ENCODE measurements at places on chromosomes 12 and 14. TPM values are rescaled to one million over a fixed set of nuclear protein-coding genes. Genes with fewer than 3 reads are reported as not detected.
A peak's percentile ranks its signal among the peaks of the same experiment; 100 is the strongest.

DNA sequence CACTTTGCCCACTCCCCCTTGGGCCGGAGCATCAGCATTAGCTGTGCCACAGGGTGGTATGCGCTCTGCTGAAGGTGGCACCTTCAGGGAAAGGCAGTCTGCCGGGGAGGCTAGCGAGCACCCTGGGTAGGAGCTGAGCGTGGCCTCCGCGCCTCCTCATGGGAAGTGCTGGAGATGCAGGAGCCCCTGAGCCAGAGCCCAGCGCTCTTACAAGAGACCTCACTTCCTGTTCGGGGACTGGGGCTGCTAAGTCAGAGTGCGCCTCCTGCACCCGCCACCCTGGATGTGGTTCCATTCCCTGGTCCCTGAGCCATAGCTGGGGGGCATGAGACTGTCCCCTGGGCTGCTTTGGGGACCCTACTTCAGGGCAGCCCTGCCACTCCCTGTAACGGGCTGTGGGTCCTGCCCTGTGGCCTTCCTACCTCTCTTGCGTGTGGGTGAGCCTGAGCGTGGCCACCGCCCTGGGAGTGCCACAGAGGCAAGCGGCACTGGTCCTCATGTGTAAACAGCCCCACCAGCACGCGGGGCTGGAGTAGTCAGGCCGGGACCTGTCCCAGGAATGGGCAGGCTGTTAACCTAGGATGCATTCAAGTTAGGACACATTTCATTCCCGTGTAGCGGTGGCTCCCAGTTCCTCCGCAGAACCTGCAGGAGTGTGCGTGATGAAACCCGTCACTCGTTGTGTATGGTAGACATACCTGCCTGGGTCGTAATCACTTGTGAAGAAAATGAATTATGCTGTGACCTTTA is 19.4 kb downstream of the COA8 start:
- peaks cover 11% of the 10 kb centered on the region for H3K36me3 ChIP-seq
- no peaks in the 10 kb centered on the region for H3K27me3 ChIP-seq
- no peak for DNase-seq
- H3K4me3 ChIP-seq, result no peak overlapping the region
- no peaks in the 10 kb centered on the region for H3K4me1 ChIP-seq

DNA sequence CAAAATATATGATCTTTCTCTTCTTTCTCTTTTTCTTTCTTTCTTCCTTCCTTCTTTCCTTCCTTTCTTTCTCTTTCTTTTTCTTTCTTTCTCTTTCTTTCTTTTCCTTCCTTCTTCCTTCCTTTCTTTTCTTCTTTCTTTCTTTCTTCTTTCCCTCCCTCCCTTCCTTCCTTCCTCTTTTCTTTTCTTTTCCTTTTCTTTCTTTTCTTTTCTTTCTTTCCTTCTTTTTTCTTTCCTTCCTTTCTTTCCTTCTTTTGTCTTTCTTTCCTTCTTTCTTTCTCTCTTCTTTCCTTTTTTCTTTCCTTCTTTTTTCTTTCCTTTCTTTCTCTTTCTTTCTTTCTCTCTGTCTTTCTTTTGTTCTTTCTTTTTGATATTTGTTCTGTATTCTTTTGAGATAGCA is 1356.0 kb upstream of the SEL1L start:
- DNase-seq, result no peak
- H3K36me3 ChIP-seq, result no peaks in the 10 kb centered on the region
- no peaks in the 10 kb centered on the region for H3K4me1 ChIP-seq
- no peak overlapping the region for H3K4me3 ChIP-seq
- H3K27ac ChIP-seq, result no peak overlapping the region
- no peaks in the 10 kb centered on the region for H3K27me3 ChIP-seq

Gene CABP1
- 1.0 TPM for polyA plus RNA-seq

DNA sequence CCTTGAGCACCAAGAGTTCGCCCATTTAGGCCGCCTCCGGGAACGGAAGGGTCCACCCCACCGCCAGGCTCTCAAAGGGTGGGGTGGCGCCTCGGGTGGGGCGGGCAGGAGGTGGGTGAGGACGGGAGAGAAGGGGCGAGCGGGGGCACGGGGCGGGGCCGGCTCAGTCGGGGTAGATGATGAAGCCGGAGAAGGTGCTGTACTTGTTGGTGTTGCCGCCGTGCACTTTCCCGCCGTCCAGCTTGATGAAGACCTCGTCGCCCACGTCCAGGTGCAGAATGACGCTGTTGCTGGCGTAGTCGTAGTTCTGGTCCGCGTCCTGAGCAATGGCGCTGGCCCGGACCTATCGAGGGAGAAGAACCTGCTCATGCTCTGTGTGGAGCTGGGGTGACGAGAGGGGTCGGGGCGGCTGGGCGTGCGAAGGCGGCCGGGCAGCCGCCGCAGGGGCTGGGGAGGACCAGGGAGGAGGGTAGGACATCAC is 4.1 kb downstream of the C1QL4 start:
- peaks cover 21% of the 10 kb centered on the region for H3K4me1 ChIP-seq
- H3K4me3 ChIP-seq, result peak overlapping the region; percentile 15
- peaks cover 76% of the 10 kb centered on the region for H3K27me3 ChIP-seq
- DNase-seq, result no peak
- H3K27ac ChIP-seq, result no peak overlapping the region

GRCh38 chr14:56135001-56135400 is 16.8 kb downstream of the PELI2 start:
- peaks cover 32% of the 10 kb centered on the region for H3K4me1 ChIP-seq
- H3K27ac ChIP-seq, result no peak overlapping the region
- no peaks in the 10 kb centered on the region for H3K36me3 ChIP-seq

DNA sequence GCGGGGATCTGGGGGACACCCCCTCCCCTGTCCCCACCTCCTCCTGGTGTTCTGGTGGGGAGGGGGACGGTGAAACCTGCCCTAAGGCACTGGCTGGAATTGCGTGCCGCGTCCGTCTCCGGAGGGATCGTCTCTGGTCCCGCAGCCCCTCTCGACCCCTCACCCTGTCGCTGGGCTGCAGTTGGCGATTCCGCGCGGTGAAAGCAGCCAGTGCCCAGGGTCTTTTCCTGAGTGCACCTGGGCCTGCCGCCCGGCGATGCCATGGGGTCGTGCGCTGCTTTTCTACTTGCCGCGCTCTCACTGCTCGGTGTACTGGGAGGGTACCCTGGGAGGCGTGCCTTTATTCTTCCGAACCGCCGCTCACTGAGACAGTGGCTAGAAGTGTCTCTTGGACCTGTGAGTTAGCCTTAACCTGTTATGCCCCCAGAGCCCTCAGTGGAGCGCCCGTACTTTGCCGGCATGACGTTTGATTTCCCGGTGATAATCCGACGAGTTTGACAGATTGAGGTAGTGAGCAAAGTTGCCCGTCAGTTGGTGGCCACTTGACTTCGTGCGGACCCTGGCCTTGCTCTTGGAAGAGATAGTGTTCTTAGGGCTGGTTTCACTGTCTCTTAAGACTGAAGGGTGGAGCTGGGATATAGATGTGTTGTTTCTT is 788 bp downstream of the SFSWAP start:
- no peak for DNase-seq
- peaks cover 21% of the 10 kb centered on the region for H3K4me1 ChIP-seq
- H3K4me3 ChIP-seq, result peak overlapping the region; percentile 83
- no peaks in the 10 kb centered on the region for H3K27me3 ChIP-seq
- peaks cover 32% of the 10 kb centered on the region for H3K36me3 ChIP-seq

Gene ASCL1
- 15.3 TPM for polyA plus RNA-seq

- peak overlapping the region; percentile 28 for H3K4me3 ChIP-seq
- H3K36me3 ChIP-seq, result no peaks in the 10 kb centered on the region
- peaks cover 47% of the 10 kb centered on the region for H3K4me1 ChIP-seq
- H3K27ac ChIP-seq, result no peak overlapping the region
- H3K27me3 ChIP-seq, result peaks cover 67% of the 10 kb centered on the region
- no peak for DNase-seq
Measured at GRCh38 chr12:26122061-26122680, 2.7 kb downstream of the BHLHE41 start.

DNA sequence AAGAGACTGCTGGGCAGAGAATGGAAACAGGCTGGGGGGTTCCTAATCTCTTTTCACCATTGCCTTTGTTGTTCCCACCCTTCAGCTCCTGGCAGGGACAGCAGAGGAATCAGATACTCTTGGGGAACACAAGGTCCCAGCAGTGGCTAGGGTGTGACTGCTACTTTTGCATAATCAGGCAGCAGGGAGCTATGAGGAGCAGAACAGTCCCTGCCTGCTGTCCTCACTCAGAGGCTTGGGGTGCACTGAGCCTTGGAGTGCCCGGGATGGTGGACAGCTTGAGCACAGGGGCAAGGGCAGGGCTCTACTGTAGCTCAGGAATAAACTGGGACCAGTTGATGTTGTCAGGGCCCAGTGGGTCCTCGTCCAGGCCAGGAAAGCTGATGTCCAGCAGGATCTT is 1.5 kb upstream of the TEX52 start:
- H3K27ac ChIP-seq, result no peak overlapping the region
- no peaks in the 10 kb centered on the region for H3K4me1 ChIP-seq
- DNase-seq, result no peak
- no peaks in the 10 kb centered on the region for H3K27me3 ChIP-seq
- peaks cover 42% of the 10 kb centered on the region for H3K36me3 ChIP-seq
- no peak overlapping the region for H3K4me3 ChIP-seq

Gene TMEM119
- 4.0 TPM for polyA plus RNA-seq

Gene TAS2R9
- not detected for polyA plus RNA-seq

GRCh38 chr12:52679875-52680274 is 332 bp downstream of the KRT1 start:
- H3K27me3 ChIP-seq, result peaks cover 4% of the 10 kb centered on the region
- no peaks in the 10 kb centered on the region for H3K36me3 ChIP-seq
- H3K4me3 ChIP-seq, result no peak overlapping the region
- no peaks in the 10 kb centered on the region for H3K4me1 ChIP-seq
- no peak overlapping the region for H3K27ac ChIP-seq

- H3K4me1 ChIP-seq, result no peaks in the 10 kb centered on the region
- H3K4me3 ChIP-seq, result no peak overlapping the region
- H3K27ac ChIP-seq, result no peak overlapping the region
- no peaks in the 10 kb centered on the region for H3K27me3 ChIP-seq
- no peak for DNase-seq
Measured at GRCh38 chr14:94940263-94940993, 170.5 kb upstream of the GSC start.

Gene PIANP
- polyA plus RNA-seq, result 0.23 TPM

- DNase-seq, result no peak
- no peak overlapping the region for H3K27ac ChIP-seq
- H3K4me3 ChIP-seq, result no peak overlapping the region
- no peaks in the 10 kb centered on the region for H3K4me1 ChIP-seq
Measured at GRCh38 chr14:100584056-100585031, 2.9 kb downstream of the BEGAIN start.

Gene PDE3A
- 2.2 TPM for polyA plus RNA-seq

Gene KCNH3
- 3.3 TPM for polyA plus RNA-seq

Gene CMKLR1
- 4.5 TPM for polyA plus RNA-seq

Gene PPP1R3E
- polyA plus RNA-seq, result 43.1 TPM

DNA sequence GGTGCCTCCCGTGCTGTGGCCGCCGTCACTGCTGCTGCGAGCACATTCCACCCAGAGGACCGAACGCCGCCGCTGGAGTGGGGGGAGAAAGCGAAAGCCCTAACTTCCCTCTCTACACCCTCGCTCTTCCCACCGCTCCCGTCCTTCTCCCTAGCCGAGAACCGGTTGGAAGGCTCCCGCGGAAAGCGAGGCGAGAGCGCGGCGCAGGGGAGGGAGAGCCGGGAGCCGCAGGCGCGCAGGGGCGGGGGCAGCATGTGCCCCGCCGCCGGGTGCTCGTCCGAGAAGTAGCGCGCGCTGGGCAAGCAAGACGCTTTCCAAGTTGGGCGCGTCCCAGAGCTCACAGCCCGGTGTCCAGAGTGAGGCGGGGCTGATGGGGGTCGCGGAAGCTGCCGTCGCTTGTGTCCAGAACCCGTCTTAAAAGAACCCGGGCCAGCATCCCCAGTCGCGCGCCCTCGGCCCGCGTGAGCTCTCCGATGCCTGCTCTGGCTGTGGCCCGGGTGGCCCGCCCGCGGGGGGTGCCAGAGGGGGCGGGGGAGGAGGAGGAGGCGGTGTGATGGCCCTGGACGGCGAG is at the start of gene TRHDE:
TRHDE (plus strand) TSS at position 280 of the 571 bp plus-strand sequence; CDS start at position 554, 274 bp downstream.
- no peaks in the 10 kb centered on the region for H3K36me3 ChIP-seq
- H3K27ac ChIP-seq, result peak within 1 kb of the TSS; percentile 26
- peaks cover 57% of the 10 kb centered on the region for H3K27me3 ChIP-seq
- peak; percentile 2 for DNase-seq

- no peaks in the 10 kb centered on the region for H3K36me3 ChIP-seq
- no peaks in the 10 kb centered on the region for H3K27me3 ChIP-seq
- no peak overlapping the region for H3K4me3 ChIP-seq
- DNase-seq, result no peak
Measured at GRCh38 chr12:79765157-79765556, 74.4 kb upstream of the PAWR start.

GRCh38 chr12:52350021-52350620 is 17.2 kb downstream of the KRT85 start:
- H3K4me1 ChIP-seq, result peaks cover 6% of the 10 kb centered on the region
- no peak overlapping the region for H3K27ac ChIP-seq
- no peak overlapping the region for H3K4me3 ChIP-seq
- no peaks in the 10 kb centered on the region for H3K36me3 ChIP-seq
- DNase-seq, result no peak

- H3K27me3 ChIP-seq, result no peaks in the 10 kb centered on the region
- H3K4me1 ChIP-seq, result no peaks in the 10 kb centered on the region
- no peaks in the 10 kb centered on the region for H3K36me3 ChIP-seq
- H3K4me3 ChIP-seq, result no peak overlapping the region
Measured at GRCh38 chr14:90970167-90970600, 90.3 kb downstream of the RPS6KA5 start.

DNA sequence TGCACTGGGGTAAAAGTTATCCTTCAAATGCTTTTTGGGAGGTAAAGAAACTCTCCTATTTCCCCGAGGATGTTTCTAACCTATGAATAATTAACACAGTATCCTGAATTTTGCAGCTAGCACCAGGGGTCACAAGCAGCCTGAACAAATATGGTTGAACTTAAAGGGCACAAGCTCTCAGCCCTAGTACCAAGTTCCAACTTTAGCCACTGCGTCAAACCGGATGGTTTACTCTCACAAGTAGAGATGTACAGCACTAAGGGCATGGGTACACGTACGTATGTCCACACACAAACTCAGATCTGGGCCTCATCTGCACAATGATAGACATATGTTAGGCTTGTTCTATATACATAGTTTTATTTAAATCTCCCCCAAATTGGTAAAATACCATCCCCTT is 4.7 kb downstream of the CCDC88C start:
- H3K27ac ChIP-seq, result no peak overlapping the region
- no peaks in the 10 kb centered on the region for H3K27me3 ChIP-seq
- H3K4me3 ChIP-seq, result no peak overlapping the region
- H3K4me1 ChIP-seq, result peaks cover 37% of the 10 kb centered on the region

Gene DBX2
- not detected for polyA plus RNA-seq

- H3K36me3 ChIP-seq, result peaks cover 24% of the 10 kb centered on the region
- H3K4me3 ChIP-seq, result no peak overlapping the region
- peaks cover 50% of the 10 kb centered on the region for H3K4me1 ChIP-seq
- H3K27me3 ChIP-seq, result peaks cover 3% of the 10 kb centered on the region
- DNase-seq, result peak; percentile 91
- peak overlapping the region; percentile 67 for H3K27ac ChIP-seq
Measured at GRCh38 chr12:51368640-51369517, 22.3 kb downstream of the GALNT6 start.

DNA sequence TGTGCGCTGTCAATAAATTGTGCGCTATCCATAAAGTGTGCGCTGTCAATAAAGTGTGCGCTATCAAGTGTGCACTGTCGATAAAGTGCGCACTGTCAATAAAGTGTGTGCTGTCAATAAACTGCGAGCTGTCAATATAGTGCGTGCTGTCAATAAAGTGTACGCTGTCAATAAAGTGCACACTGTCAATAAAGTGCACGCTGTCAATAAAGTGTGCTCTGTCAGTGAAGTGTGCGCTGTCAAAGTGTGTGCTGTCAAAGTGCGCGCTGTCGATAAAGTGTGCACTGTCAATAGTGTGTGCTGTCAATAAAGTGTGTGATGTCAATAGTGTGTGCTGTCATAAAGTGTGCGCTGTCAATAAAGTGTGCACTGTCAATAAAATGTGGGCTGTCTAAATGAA is 2.9 kb upstream of the CHGA start:
- no peak for DNase-seq
- H3K4me3 ChIP-seq, result no peak overlapping the region
- H3K27ac ChIP-seq, result no peak overlapping the region
- H3K4me1 ChIP-seq, result no peaks in the 10 kb centered on the region
- peaks cover 30% of the 10 kb centered on the region for H3K27me3 ChIP-seq
- H3K36me3 ChIP-seq, result no peaks in the 10 kb centered on the region
